ENCODE measurements at places on chromosomes 1 and 21.

DNA sequence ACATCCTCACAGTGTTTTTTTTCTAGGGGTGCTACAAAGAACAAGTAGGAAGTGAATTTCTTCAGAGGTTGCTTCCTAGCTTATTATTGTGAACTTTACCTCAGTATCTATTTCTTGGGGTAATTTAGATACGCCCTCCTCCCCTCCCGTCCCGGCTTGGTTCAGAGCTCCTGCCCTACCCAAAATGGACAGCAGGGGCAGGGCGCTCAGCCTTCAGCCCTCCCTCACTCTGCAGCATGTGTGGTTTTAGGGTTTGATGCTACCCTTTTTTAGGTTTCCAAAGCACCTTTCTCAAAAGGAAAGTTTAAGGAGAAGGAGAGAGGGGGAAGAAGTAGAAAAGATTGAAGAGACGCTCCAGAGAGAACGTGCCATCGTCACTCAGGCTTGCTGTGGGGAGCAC is 16.9 kb upstream of the POGK start:
- DNase-seq, result no peak

DNA sequence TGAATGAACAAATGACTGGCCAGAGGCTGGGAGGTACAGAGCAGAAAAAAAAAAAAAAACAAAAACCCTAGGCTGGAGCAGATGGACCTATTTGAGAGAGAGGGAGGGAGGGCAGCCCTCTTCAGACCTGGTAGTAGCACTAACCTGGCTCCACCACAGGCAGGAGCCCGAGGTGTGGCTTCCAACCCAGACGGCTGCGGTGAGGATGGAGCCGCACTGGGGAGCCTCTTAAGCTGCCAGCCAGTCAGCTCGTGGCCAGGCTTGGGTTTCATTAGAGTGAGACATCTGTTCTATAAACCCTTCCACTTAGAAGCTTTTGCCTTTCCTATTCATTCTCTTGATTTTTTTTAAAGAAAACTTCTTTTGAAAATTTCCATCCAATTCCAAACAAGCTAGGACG is 16.8 kb downstream of the LGR6 start:
- no peak for DNase-seq

DNA sequence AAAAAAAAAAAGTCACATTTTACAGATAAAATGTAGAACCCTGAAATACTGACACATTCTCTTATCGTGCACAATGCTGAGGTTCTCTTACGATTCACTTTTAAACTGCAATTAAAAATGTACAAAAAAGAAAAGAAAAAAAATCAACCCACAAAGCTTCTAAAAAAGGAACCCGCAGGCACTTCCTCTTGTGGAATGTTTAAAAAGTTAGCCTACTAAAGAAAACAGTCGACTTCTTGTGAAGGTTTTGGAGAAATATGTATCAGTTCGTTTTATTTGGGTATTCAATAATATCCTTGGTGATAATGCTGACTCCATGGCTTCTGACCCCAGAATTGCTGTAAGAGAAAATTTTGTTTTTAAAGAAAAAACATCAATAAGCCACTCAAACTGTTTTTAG is 10.2 kb downstream of the HNRNPU start:
- DNase-seq, result no peak

DNA sequence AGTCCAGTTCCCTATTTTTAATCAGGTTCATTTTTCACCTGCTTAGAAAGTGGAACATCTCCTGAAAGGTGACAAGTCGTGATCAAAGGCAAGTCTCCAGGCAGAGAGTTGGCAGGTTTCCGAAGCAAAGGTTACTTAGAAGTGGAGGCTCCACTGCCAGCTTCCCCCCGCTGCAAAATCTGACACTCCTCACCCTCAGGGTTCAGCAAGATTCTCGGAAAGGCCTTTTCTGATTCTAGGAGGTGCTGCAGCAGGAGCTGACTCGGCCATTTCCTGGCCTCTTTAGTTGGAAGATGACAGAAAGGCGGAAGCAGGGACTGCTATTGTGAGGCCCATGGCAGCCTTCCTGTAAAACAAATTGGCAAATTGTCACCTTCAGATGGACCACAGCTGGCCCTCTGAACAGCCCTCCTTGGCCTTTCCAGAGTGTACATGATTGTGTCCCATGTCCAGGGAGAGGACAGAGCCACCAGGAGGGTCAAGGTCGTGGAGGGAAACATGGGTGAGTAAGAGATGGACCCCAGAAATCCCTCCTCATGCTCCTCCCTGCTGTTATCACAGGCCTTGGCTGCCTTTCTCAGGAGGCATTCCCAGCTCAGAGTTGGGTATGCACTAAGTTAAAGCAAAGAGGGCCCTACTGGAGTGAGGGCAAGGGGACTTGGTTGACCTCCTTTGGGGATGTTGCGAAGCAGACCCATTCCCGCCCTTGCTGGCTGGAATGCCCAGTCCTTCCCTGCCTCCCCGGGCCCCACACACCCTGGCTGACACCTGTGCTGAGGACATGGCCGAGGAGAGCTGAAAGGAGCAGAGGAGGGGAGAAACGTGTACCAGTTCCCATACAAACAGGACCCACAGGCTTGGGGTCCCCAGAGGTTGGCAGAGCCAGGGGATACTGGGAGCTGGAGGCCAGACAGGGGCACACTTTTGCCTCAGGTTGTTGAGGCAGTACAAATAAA is 115.5 kb upstream of the IRF2BP2 start:
- peak; percentile 54 for DNase-seq

- no peak for DNase-seq
Observed at GRCh38 chr21:31141389-31142000, 103.2 kb upstream of the KRTAP19-8 start.

GRCh38 chr21:33831962-33832659 is 83.5 kb downstream of the ATP5PO start:
- DNase-seq, result no peak

DNA sequence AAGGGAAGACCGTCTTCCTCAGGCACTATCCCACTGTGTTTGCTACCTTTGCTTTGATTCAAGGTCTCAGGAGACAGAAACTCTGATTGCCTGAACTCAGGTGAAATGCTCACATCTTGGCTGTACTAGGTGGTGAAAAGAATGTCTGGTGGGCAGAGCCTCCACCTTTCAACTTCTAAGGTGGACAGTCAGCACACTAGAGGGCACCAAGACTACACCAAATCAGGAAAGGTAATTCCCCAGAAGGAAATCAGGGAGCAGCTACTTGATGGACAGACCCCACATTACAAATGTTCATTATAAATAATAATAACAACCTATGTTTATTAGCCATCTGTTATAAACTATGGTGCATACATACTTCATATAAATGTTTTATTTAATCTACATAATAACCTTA is 220.9 kb downstream of the ATG4C start:
- DNase-seq, result no peak

- DNase-seq, result peak; percentile 67
Observed at GRCh38 chr1:35577071-35577998, 4.2 kb downstream of the TFAP2E start.

- DNase-seq, result no peak
Observed at GRCh38 chr1:14585728-14586127, 12.8 kb upstream of the KAZN start.
